ENCODE measurements at places on chromosomes 11 and 22. TPM values are rescaled to one million over a fixed set of nuclear protein-coding genes. Genes with fewer than 3 reads are reported as not detected.

Gene SLC22A6
- not detected for total RNA-seq

Gene SCGB1A1
- total RNA-seq: 5.9 TPM

Gene PATE4
- total RNA-seq: not detected

- no peak for DNase-seq
These were observed 38.2 kb downstream of the KIAA0930 start for GRCh38 chr22:45202333-45203149.

GRCh38 chr22:44611880-44612496 is 90.0 kb upstream of the PRR5 start:
- no peak for DNase-seq

- DNase-seq: no peak
These were observed 270.4 kb downstream of the MIAT start for GRCh38 chr22:26927821-26928220.

DNA sequence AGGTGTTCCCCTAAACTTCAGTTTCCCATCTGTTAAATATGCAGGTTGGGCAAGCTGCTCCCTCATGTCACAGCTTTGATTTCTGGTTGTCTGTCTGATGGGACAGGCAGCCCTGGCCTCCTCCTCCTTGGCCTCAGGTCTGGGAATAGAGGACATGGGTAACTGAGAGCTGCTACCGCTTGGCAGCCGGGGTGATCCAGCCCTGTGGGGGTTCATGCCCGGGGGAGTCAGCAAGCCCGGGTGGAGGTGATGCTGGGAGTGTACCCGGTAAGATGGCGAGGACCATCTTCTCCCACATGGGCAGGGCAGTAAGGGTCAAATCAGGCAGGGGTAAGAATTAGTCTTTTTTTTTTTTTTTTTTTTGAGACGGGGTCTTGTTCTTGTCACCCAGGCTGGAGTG is 845.0 kb downstream of the TBC1D22A start:
- no peak for DNase-seq

DNA sequence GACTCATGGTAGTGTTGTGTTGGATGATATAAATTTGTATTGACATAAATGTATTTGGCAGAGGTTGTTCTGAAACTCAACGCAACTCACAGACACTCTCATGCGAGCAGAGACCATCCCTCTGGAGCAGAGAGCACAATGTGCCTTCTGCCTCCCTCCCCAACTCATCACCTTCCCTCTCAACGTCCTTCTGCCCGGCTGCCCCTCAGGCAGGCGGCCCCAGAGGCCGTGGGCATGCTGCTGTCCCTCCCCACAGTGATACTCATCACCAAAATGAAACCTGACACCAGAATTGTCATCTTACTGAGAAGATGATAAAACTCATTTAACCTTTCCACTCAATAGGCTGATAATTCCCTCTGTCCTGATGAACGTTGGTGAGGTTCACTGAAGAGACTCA is 260.6 kb downstream of the ETS1 start:
- no peak for DNase-seq

DNA sequence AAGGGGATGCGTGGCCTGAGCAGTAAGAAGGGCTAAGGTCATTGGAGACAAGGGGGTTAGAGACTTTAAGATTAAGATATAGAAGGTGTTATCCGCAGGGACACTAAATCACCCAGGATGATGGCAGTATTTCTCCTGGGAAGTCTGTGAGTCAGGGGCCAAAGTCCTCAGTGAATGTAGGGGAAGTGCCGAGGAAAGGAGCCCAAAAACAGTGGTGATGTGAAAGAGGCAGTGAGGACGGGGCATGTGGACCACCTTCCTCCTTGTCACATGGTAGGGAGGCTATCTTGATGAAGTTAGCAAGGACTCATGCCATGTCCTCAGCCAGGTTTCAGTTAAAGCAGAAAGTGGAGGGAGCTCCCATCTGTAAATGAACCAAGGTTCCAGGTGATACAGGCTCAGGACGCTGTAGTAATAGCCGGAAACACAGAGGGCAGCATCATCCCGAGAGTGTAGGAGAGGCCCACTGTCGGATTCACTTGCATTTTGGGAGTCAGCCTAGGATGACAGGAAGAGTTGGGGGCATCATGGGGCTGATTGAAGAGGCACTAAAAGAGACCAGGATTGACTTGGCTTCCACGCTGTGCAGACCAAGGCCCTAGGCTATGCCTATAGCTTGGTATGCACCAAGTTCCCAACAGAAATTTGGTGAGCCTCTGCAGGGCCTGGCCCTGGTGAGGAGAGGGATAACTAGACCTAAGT is 33.5 kb downstream of the WEE1 start:
- no peak for DNase-seq

DNA sequence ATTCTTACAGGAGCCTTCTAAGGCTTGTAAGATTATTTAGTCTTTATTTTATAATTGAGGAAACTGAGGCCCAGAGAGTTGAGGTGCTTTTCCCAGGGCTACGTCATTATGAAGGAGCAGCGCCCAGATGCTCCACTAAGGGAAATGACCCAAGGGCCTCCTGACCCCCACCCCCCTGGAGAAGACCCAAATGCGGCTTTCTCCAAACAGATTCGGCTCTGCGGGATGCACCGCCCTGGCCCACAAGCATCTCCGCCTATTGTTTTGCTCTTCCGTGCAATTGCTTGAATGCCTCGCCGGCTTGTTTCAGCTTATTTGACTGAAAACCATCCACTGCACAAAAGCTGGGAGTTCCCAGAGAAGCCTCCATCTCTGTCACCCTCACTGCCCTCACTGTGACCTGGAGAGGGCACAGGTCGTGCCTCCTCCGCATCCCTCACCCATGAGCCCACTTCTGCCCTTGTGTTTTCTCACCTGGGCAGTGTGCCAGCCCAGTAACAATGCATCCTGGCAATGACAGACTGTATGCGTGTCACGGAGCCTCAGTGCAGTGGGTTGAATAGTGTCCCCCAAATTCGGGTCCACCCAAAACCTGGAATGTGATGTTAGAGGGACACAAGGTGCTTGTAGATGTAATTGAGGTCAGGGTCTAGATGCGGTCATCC is 790.2 kb downstream of the TBC1D22A start:
- no peak for DNase-seq

GRCh38 chr11:1518301-1518700 is 31.7 kb upstream of the MOB2 start:
- DNase-seq: no peak
